Activated CD8-positive, alpha-beta T cell treated with anti-CD3 and anti-CD28 coated beads for 36 hours (primary cell): ENCODE measurements at places on chromosomes 11 and 22. TPM values are rescaled to one million over a fixed set of nuclear protein-coding genes. Genes with fewer than 3 reads are reported as not detected.

Gene OR52I1
- not detected for total RNA-seq

Gene MCHR1
- not detected for total RNA-seq

Gene CRYBA4
- not detected for total RNA-seq

Gene LRRN4CL
- total RNA-seq: not detected

Gene OVCH2
- total RNA-seq: not detected

Gene P2RX6
- total RNA-seq: 0.22 TPM

Gene IGLL1
- not detected for total RNA-seq

Gene OR51B6
- not detected for total RNA-seq

Gene DNAL4
- 5.5 TPM for total RNA-seq

Gene ACTN3
- total RNA-seq: not detected

GRCh38 chr11:75541193-75542087, 15.7 kb upstream of the GDPD5 start:
- no peak for DNase-seq

DNA sequence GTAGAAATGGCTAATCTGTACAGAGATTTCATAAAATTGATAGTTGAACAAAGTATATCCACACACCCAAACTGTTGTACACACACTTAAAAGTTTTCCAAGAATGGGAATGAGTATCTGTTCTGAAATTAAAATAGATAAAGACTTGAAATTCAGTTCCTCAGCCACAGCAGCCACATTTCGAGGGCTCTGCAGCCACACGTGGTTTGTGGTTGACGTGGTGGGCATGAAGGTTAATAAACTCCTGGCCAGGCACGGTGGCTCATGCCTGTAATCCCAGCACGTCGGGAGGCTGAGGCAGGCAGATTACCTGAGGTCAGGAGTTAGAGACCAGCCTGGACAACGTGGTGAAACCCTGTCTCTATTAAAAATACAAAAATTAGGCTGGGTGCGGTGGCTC, 24.0 kb downstream of the TPST2 start:
- DNase-seq: peak; percentile 35

- no peak for DNase-seq
These were observed 145.8 kb upstream of the ARHGAP20 start for GRCh38 chr11:110857892-110858546.

GRCh38 chr11:61155741-61156140, 5.5 kb downstream of the VPS37C start:
- DNase-seq: no peak

DNA sequence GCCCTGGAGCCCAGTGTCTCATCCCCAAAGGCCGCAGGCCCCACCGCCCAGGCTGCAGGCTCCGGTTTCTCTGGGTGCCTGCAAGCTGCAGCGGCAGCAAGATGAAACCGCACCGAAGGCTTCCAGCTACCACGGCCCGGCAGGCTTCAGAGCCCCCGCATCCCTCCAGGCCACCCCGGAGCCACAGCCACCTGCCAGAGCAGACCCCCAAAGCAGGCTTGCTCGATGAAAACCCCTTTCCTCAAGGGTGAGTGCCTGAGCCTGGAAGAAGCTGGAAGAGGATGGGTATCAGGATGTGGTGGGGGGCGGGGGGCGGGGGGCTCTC, 24.5 kb upstream of the GNB1L start:
- peak; percentile 0 for DNase-seq

DNA sequence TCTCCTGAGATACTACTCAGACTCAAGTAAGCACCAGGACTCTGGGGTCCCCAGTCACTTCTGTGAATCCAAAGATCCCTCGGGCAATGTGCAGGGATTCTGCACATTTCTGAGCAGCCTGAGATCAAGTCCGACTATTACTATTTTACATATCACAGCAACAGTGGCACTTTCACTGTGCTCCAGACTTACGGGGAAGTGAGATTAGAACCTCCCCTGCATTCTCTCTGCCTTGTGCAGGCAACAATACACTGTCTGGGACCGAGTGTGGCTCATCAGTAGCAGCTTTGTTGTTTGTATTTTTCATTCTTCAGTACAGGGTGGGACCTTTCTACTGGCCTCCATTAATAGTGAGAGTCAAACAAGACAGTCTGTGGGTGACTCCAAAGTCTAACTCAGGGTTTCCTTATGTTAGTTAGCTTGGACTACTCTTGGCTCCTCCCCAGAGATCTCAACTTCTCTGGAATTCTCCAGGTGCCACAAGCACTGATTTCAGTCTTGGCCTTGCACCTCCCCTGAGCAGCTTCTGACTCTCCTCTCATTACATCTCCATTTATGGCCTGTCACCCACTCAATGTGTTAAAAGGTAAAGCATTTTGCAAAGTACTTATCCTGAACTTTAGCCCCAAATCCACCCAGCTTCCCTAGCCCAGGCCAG, 76.2 kb upstream of the TOP3B start:
- no peak for DNase-seq

GRCh38 chr11:115710980-115711379, 206.8 kb upstream of the CADM1 start:
- no peak for DNase-seq

GRCh38 chr11:94968334-94968958, 4.9 kb downstream of the CWC15 start:
- DNase-seq: no peak

GRCh38 chr11:120526241-120526640, 14.7 kb downstream of the GRIK4 start:
- DNase-seq: no peak

DNA sequence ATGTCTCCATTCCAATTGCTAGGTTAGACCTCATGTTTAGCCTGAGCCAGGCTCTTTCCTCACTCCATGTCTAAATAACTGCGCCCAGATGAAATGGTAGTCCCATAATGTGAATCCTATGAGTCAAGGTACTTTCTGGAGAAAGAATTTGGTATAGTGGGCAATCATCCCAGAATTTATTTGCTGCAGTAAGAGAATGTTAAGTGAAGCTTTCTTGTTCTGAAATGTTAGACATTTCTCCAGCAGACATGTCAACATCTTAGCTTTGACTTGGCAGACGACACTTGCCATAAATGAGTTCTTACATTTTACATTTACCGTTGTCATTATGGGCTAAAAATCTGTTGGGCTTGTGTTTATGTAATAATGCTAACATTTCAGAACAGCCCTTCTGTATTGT, 165.2 kb downstream of the PGR start:
- no peak for DNase-seq

DNA sequence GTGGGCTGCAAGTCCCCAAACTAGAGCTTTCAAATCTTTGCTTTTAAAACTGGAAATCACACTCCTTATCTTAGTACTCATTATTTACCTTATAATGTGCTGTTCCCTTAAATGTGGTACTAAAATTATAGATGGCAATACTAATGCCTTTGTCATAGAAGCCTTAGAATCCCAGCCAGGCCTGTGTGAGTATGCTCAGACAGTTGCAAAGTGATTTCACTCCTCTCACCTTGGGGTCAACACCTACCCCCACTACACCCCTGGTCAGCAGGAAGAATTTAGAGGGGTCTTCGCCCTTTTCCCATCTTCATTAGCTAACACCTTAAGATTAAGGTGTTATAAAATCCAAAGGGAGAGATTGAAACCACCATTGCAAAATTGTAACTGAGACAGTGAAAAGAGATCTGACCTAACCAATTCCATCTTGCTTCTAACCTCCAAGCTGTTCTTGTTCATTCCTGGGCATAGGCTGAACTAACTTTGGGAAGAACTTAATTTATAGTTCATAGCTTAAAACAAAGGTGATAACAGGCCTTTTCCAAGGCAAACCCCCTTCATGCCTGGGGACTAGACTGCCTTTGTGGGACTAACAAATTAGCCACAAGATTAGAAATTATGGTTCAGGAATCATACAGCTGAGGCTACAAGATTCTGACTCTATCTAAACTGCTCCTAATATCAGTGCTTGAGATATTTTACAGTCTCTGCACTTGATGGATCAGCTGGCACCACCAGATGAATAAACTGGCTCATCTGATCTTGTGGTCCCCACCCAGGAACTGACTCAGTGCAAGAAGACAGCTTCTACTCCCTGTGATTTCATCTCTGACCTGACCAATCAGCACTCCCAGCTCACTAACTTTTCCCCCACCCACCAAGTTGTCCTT, 10.4 kb upstream of the MRPL17 start:
- peak; percentile 82 for DNase-seq

DNA sequence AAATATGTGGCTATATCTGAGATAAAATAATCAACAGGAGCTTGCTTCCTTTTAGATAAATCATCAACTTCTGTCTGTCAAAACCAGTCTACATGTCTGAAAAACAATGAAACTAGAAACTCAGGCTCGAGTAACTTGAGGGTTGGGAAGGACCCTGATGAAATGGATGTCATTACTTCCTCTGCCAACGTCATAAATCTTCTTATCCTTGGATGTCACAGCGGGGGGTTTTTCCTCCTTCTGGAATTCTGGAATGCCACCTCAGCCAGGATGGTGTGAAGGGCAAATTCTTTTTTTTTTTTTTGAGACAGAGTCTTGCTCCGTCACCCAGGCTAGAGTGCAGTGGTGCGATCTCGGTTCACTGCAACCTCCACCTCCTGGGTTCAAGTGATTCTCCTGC, 13.4 kb downstream of the LGR4 start:
- DNase-seq: no peak

DNA sequence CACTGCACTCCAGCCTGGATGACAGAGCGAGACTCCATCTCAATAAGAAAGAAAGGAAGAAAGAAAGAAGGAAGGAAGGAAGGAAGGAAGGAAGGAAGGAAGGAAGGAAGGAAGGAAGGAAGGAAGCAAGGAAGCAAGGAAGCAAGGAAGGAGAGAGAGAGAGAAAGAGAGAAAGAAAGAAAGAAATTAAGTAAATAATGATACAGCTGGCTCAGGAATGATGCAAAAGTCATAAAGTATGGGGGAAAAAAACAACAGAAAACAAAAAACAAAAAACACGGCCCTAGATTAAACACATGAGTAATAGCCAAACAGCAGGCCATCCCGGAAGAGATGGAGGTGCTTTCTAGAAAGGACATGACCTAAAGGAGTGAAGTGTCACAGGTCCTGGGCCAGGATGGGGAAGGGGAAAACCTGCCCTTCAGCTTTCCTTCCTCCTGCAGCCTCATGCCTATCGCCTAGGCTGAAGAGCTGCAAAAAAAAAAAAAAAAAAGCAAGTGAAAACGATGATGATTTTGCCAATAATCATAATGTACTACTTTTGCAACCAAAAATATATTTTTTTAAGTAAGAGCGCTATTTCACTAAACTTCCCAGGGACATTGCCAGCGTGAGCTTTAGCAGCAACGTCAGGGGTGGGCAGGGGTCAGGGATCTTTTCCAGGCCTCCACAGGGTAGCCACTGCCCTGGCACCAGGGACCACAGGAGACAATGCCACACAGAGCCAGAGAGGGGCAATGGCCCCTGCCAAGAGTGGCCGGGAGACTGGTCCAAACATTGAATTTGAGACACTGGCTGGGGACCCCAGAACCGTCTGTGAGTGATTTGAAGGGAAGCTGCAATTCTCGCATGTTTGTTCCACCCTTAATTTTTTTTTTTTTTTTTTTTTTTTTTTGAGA, 28.2 kb upstream of the TMPRSS4 start:
- no peak for DNase-seq

DNA sequence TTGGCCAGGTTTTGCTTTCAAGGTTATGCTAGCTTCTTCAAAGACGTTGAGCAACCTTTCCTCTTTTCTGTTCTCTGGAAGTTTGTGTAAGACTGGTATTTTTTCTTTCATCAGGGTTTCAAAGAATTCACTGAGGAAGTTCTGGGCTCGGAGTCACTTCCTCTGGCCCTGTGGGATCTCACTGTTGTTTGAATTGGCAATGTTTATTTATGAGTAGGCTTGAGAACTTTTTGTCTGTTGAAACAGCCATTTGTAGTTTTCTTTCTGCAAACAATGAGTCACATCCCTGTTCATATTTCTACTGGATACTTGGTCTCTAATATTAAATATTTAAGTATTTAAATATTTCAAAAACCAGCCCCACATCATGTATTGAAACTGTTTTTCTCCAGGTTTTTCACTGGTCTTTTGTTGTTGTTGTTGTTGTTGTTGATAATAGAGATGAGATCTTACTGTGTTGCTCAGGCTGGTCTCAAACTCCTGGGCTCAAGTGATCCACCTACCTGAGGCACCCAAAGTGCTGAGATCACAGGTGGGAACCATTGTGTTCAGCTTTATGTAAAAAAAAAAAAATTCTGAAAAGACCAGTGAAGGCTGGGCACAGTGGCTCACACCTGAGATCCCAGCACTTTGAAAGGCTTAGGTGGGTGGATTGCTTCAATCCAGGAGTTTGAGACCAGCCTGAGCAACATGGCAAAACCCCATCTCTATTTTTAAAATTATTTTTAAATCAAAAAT, 26.9 kb downstream of the SUSD2 start:
- DNase-seq: no peak

DNA sequence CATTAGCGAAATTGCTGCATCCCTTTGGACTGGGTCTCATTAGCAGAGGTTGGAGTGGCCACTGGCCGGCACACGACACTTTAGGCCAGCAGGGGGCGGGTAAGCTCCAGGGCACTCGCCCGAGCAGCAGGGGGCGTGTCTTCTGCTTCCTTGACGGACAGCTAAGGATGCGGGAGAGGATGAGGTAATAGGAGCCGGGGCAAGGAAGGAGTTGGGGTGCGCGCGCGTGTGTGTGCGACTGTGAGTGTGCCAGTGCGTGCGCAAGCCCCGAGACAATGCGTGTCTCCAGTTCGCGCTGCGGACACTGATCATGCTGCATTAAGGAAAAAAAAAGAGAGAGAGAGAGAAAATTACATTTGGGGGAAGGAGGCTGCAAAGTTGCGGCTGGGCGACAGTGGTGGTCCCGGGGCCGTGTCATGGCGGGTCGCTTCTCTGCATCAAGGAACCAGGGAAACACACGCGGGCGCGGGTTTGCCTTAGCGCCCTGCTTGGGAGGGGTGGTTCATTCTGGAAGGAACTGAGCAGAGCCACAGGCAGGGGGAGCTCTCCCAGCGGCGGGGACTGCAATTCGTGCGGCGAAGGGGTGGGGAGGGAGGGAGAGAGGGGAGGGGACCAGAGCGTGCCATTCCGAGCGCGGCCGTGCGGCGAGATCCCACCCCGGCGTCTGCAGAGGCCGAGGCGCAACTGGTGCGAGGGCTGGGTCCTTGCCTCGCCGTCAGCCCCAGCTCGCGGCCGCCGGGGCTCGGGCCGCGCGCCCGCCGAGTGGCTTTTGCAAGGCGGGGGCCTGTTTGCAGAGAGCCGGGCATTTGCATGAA, at the start of gene DTX4:
TSS of gene DTX4 (plus strand) at position 625 of the 815 bp plus-strand sequence. CDS start 464 bp downstream, outside the sequence.
- peak; percentile 94 for DNase-seq

DNA sequence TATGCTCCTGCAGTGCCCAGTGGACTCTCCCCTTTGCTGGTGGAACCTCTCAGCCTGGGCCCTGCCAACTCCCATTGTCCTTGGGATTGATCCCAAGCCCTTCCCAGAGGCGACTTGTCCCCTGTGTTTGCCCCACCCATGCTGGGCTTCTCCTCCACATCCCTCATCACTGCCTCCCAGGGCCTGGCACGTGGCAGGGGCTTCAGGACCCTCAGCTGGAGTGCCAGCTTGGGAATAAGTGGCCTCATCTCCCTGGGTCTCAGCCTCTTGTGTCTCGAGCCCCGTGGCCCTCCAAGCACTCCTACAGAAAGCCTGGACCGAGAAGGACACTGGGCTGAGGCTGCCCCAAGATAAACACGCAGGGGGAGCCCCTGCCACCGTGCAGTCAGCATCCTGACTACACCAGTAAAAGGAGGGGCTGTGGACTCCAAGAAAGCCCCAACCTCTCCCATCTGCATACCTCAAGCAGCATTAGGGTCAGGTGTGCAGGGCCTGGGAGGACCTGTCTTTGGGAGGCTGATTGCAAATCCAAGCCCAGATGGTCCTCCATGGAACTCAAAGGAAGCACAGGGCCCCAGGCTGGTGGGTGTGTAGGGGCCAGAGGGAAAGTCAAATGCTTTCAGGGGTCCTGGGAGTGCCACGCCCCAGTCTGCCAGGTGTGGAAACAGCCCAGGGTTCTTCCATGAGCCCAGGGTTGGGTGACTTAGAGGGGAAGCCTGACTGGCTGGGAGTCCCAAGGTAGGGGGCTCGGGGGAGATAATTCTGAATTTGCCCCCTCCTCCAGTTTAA, 9.5 kb upstream of the GNAZ start:
- DNase-seq: no peak
